ENCODE measurements at places on chromosomes 6 and 20.

DNA sequence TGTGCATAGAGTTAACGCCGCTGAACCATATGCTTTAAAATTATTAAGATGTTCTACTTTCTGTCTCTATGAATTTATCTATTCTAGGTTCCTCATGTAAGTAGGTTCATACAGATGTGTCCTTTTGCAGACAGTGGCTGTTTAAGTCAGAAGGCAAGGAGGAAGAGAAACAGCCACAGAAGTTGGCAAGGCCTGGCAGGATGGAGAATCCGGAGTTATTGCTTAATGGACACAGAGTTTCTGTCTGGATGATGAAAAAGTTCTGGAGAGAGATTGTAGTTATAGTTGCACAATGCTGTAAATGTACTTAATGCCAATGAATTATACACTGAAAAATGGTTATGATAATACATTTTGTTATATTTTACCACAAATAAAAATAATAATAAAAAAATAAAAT is 283.6 kb upstream of the CNR1 start:
- no peak for DNase-seq

DNA sequence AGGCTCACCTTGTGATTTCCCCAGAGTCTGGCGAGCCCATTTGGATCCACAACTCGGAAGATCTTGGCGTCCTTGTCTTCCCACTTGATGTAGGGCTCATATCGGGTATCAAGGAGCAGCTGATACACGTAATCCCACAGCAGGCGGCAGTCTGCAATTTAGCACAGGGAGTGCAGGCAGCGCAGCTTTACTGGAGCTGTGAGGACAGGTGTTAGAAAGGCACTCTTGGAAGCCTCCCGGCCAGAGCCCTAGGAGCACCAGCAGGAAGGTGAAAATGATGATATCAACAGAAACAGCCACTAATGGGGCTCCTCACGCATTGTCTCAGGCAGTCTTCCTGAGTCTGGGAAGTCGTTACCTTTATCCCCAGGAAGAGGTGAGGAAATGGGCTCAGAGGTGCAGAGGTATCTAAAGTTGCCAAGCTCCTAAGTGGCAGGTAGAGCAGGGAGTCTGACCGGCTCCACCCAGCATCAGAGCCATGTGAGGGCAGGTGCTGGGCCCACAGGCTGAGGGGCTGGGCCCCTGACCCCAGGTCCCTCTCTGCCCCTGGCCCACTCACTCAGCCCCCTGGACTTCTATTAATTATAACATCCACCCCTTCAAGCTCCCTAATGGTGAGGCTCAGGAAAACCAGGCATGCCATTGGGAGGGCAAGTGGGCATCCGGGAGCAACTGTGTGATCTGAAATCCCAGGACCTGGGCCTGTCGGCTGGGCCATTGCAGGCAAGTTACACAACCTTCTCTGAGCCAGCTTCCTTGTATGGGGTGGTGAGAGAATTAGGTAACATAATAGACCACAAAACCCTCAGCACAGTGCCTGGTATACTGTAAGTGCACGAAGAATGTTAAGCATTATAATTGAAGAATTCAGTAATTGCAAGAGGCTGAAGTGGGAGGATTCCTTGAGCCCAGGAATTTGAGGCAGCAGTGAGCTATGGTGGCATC is 18.3 kb downstream of the ETV7 start:
- no peak for DNase-seq

DNA sequence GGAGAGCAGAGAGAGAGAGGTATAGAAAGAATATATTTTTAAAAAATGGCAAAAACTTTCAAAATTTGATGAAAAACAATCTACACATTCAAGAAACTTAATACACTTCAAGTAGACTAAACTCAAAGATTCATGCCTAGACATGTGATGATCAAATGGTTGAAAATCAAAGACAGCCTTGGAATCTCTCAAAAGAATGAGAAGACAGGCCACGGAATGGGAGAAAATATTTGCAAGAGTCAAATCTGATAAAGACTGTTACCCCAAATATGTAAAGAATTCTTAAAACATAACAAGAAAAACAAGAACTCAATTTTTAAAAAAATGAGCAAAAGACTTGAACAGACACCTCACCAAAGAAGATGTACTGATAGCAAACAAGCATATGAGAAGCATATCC is 49.7 kb downstream of the THEMIS start:
- no peak for DNase-seq

- DNase-seq = no peak
Measured at GRCh38 chr6:18261877-18262276, 2.5 kb downstream of the DEK start.

DNA sequence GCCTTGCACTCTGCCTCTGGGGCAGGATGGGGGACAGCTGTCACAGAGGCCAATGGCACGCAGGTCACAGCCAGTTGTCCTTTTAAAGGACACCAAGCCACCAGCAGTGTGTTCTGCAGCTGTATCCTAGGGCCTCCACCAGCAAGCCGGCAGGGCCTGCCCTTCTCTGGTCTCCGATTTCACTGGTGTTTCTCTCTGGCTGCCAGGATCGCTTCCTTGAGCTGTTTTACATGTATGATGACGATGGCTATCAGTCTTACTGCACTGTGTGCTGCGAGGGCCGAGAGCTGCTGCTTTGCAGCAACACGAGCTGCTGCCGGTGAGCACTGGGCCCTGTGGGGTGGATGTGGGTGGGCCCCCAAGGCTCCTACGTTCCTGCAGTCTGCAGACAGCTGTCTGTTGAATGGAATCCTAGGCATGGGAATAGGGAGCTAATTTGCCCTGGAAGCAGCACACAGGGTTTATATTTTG is 22.7 kb upstream of the MAPRE1 start:
- DNase-seq = no peak
